HEK293T (cell line): ENCODE measurements at places on chromosomes 11 and 22.
A peak's percentile ranks its signal among the peaks of the same experiment; 100 is the strongest.

DNA sequence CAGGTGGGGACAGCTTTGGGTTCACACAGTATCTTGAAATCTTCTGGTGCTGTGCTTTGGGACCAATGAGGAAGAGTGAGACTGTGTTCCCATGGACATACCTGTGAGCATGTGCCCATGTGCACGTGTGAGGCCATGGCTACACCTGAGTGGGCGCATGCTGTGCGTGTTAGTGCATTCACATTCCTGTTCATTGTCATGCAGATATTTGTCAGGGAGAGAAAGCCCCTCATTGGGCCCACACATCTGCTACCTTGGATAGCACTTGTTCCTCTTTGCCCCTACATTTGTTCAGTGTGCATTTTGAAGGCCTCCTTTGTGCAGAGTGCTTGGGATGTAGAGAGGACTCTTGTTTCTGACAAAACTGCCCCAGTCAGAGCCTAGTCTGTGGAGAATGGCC is 154.3 kb upstream of the E2F8 start:
- DNase-seq: no peak

DNA sequence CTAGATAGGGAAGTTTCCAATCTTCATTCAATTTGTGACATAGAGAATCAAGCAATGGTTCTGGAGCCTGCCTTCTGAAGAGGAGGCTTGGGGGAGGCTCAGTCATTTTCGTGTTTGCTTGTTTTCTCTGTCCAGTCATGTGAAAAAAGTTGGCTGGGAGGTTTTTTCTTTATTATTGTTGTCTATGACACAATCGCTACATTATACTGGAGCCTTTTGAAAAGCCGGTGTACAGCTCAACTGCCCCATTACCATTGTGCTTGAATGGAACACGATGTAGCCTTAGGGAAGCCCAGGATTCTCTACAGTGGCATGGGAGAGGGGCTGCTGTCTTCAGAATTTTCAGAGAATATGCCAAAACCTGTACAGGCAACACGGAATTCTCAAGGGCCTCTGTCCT is 57.9 kb upstream of the NCAM1 start:
- DNase-seq: peak; percentile 20

GRCh38 chr11:114025329-114025907 is 34.1 kb upstream of the ZBTB16 start:
- DNase-seq: no peak

DNA sequence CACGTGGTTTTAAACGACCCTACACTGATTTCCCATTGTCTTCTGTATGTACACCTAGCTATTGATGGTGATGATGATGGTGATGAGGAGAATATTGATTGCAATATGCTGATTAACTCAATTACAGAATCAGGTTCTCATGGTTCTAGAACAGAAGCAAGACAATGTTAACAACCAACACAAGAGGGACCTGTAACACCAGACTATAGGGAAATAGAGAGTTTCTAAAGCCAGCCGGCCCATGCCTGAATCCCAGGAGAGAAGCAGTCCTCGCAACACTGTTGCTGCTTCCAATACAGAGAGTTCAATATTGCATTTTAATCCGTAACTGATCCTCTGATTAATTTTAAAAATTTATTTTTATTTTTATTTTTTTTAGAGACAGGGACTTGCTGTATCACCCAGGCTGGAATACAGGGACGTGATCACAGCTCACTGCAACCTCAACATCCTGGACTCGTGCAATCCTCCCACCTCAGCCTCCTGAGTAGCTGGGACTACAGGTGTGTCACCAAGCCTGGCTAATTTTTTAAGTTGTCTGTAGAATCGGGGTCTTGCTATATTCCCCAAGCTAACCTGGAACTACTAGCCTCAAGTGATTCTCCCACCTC is 22.2 kb upstream of the UBASH3B start:
- DNase-seq: peak; percentile 46

- no peak for DNase-seq
Observed at GRCh38 chr11:68002575-68002937, 1.3 kb downstream of the UNC93B1 start.

DNA sequence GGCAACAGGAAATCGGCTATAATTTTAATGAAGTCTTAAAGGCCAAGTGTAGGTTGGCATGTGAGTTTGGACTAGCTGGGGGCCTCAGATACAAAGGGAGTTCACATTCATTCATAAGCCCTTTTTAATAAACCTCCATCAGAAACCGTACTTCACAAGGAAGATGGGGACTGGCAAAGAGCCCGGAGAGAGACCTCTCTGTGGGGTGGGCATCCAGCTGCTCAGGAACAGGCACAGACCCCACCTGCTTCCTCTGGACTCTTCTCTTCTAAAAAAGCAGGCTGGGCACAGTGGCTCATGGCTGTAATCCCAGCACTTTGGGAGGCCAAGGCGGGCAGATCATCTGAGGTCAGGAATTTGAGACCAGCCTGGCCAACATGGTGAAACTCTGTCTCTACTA is 3.9 kb upstream of the ARFGAP3 start:
- DNase-seq: no peak
